ENCODE measurements at places on chromosomes 5 and 9.

GRCh38 chr9:33437898-33438297, 9.5 kb downstream of the AQP3 start:
- no peak for DNase-seq

DNA sequence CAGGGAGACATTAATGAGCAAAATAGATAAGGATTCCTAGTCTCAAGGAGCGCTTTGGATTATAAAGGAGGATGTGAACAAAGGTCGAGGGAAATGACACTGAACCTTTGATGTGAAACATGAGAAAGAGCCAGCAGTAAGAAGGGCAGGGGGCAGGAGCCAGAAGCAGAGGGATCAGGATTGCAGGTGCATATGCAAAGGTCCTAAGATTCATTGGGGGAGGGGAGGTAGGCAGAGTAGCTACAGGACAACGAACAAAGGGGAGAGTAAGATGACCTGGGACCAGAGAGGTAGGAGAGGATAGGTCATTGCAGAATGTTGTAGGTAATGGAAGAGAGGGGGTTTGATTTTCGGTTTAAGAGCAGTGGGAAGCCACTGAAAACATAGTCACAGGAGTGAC, 129.2 kb upstream of the TRPM3 start:
- no peak for DNase-seq

- DNase-seq, result no peak
Observed at GRCh38 chr5:73030995-73031394, 75.2 kb downstream of the FCHO2 start.

DNA sequence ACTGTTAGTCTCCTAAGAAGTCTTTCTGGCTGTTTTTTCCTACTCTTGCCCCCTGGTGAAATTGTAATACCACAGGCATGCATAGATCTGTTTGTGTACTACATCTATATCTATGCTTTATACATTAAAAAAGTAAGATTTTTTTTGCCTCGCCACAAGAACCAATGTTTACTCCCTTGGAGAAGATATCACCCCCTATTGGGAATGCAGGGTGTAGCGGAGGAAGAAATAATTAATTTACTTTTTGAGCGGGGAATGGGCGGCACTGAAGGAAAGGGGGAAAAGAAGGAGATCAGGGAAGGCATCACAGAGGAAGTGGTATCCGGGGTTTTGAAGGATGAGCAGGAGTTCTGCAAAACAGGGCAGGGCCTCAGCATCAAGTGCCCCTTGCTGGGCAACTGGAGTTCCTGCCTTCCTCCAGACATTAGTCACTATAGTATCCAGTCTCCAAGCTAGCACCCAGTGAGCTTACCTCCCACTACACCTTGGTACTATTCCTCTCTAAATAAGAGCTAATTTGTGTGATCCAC, 134.9 kb downstream of the GABBR2 start:
- DNase-seq, result no peak

- no peak for DNase-seq
Observed at GRCh38 chr9:130770679-130771442, 64.2 kb upstream of the ABL1 start.

- DNase-seq, result no peak
Observed at GRCh38 chr9:88387552-88388202, 567 bp upstream of the SPIN1 start.

- DNase-seq, result no peak
Observed at GRCh38 chr5:130514984-130515690, 610.9 kb downstream of the CHSY3 start.

- DNase-seq, result no peak
Observed at GRCh38 chr9:14300040-14300439, 13.9 kb downstream of the NFIB start.

GRCh38 chr5:140344683-140345423, 1.6 kb downstream of the HBEGF start:
- DNase-seq, result no peak

- no peak for DNase-seq
Observed at GRCh38 chr9:21576331-21577189, 94.4 kb upstream of the IFNE start.

DNA sequence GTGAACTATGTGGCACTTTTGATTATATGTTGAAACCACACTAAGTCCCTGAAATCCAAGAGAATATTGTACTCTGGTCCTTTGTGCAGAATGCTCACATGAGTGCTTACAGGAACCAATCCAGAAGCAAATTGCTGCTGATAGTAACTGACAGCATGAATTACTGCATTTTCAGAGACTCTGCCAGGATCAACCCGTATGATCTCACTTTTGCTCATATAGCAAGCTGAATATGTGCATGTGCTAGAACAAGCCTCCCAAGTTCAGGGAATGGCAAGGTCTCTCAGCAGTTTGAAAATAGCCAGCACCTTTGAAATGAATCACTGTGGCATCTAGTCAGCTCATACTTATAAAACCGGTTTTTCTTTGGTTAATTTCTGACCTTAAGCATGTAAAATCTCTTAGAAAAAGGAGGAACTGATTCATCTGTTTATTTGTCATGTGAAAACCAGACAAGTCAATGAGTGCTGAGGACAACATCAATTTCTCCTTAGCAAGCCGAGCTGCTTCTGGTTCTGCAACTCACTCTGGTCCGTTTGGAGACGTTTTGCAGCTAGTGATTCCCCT, 215.7 kb upstream of the ELL2 start:
- no peak for DNase-seq

DNA sequence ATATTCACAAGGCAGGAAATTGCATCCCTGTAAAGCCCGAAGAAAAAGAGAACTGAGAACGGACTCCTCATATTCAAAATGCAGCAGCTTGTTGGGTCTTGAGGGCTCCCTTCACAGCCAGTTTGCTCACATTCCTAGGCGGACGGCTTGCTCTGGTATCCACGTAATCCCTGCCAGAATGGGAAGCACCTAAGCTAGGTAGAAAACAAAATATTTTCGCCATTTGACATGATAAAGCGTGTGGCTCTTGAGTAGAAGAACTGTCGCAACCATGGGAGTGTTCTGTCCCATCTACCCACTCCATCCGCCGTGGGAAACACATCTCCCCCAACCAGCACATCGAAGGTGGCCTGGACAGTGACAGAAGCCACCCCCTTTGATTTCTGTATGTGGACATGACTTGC, 183.1 kb downstream of the GAS1 start:
- DNase-seq, result no peak

DNA sequence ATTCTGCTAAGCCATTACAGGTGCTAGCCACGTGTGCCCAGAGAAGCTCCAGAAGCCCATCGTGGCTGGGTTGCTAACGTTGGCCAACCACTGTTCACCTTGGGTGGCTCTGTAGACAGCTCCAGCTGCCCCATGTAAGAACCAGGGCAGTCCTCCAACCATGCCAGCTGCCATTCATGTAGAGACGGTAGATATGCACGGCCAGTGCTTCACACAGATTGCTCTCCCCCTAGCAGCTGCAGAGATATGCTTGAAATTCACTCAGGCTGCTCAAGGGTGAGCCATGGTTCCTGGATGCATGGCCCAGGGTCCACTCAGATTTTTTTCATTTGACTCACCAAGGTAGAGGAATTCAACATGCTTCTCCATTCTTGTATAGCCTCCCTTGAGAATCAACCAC, 31.0 kb downstream of the GADD45G start:
- no peak for DNase-seq

DNA sequence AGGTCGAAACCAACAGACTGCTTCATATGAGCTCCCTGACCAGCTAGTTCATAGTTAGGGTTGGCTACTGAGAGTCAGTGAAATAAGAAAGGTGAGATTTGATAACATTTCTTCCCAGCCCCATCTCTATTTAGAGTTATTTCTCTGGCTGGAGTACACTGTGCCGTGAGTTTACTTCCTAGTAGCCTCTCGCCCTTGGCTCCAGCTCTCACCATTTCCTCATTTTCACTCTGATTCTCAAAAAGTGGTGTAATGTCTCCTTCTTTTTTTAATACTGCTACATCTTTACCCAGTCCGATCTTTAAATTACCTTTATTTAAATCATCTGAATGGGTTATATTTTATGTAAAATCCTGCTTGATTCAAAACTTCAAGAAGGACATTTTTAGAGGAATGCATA, 100.4 kb upstream of the FAM174A start:
- DNase-seq, result no peak

DNA sequence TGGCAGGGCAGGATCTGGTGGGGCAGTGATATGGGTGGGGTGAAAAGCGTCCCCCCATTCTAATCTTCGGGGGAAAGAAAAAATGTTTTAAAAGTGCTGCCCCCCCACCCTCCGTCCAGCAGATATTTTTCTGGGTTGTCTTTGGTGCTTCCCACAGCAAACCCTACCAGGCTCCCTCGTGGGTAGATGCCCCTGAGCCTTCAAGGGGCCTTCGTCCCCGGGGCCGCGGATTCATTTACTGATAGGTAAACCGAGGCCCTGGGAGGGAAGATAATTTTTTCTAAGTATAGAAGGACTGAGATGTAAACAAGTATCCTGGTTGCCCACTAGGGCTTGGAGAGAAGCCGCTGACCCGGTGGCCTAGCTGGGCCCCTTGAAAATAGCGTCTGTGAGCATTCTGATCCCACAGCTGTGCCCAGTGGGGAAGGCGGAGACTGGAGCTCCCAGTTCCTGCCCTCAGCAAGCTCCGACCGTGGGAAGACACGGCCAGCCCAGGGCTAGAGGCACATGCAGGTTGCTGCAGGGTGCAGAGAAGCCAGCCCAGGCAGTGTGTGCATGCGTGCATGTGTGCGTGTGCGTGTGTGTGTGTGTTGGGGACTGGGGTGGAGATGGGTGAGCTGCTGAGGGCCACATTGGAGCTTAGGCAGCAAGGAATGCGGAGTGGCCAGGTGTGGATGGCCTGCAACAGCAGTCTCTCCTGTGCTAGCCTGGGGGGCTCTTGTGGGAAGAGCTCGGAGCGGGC, 6.0 kb upstream of the RXRA start:
- no peak for DNase-seq
